ENCODE measurements at places on chromosomes 7 and 10.

DNA sequence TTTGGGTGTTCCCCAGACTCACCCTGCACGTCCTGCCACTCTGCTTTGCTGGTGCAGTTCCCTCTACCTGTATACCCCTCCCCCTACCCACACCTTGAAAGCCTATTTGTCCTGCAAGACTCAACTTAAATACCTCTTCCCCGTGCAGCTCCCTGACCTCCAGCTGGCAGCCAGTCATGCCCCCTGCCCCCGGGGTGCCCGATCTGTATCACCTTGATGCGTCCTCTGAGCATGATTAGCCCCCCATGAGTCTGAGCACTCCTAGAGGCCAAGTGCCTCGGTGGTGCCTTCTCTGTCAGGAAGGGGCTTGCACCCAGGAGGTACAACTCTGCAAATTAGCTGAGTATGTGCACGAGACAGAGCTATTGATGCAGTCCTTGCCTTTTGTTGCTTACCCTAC, 95.1 kb downstream of the RGS10 start:
- no peak for DNase-seq

GRCh38 chr10:14838582-14839304, 637 bp downstream of the HSPA14 start:
- DNase-seq: no peak

DNA sequence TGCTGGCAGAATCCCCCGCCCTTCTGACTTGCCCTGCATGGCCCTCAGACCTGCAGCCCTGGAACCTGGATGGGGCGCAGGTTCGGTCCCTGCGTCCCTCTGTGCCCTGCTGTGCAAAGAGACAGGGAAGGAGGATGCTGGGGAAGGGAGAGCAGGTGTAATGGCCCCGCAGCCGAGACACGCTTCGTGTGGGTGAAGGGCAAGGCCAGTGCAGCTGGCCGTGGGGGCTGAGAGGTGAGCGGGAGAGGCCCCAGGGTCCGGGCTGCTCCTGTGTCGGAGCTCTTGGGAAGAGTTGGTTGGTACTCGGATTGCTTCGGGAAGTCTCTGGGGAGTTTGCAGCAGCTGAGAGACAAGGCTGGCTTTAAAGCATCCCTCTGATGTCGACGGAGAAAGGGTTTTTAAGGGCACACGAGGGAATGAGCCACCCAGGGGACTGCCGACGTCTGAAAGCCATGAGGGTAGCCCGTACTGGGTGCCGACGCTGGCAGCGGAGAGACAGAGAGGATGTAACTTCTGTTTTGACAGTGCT, 6.5 kb downstream of the ELFN1 start:
- DNase-seq: no peak

- no peak for DNase-seq
These were observed 120.2 kb upstream of the CTTNBP2 start for GRCh38 chr7:117993377-117994003.

DNA sequence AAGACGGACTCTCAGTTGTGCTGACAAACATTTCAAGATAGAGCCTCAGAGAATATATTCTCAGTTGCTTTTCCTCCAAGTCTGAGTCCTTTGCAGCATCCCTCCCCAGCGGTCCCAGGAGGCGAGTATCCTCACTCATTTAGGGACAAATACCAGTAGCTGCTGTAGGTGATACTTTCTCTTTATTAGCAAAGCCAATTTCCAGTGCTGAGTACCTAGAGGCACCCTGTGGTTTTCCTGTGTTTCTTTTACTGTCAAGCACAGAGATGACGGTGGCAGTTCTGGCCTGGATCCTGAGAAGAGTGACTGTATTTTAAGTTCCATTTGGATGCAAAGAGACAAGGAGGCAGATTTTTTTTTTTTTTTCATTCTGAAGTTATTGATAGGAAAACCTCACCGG, 1058.4 kb downstream of the SORCS3 start:
- no peak for DNase-seq

DNA sequence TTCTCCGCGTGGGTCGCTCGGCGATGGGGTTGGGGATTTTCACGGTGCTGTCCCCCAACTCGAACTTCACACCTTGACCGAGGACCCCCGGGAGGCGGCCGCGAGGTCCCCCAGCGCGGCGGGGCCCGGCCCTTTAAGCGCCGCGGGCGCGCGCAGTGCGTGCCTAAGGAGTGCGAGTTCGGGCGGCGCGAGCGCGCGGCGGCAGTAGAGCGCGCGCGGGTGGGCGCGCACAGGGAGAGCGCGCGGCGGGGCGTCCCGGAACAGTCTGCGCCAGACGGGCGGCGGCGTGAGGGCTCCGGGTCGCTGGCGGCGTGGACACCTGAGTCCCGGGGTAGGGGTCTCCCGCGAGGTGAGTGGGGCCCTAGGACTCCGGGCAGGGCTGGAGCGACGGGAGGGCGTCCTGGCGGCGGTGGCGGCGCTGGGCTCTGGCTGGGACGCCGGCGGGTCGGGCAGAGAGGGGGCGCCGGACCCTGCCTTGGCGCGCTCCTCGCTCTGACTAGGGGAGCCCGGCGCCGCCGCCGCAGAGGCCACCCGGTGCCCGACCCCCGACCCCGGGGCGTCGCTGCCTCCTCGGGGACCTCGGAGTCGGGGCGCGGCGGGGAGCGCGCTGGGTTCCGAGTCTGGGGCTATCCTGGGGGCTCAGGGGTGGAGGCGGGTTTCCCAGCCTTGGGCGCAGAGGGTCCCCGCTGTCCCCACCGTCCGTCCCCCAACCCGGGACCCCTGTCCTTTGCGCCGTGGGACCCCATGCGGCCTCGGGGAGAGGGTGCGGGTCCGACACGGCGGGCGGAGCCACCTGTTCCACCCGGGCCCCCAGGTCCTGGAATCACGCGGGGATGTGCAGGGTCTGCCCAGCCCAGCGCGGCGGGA, at the start of gene PROSER2:
PROSER2 (plus strand) TSS at position 235 of the 867 bp plus-strand sequence. CDS start 28,722 bp downstream, outside the sequence.
- DNase-seq: no peak

- no peak for DNase-seq
These were observed 9.7 kb downstream of the ABCA13 start for GRCh38 chr7:48180981-48181380.

- no peak for DNase-seq
These were observed 79.0 kb upstream of the NFE2L3 start for GRCh38 chr7:26073041-26073440.

DNA sequence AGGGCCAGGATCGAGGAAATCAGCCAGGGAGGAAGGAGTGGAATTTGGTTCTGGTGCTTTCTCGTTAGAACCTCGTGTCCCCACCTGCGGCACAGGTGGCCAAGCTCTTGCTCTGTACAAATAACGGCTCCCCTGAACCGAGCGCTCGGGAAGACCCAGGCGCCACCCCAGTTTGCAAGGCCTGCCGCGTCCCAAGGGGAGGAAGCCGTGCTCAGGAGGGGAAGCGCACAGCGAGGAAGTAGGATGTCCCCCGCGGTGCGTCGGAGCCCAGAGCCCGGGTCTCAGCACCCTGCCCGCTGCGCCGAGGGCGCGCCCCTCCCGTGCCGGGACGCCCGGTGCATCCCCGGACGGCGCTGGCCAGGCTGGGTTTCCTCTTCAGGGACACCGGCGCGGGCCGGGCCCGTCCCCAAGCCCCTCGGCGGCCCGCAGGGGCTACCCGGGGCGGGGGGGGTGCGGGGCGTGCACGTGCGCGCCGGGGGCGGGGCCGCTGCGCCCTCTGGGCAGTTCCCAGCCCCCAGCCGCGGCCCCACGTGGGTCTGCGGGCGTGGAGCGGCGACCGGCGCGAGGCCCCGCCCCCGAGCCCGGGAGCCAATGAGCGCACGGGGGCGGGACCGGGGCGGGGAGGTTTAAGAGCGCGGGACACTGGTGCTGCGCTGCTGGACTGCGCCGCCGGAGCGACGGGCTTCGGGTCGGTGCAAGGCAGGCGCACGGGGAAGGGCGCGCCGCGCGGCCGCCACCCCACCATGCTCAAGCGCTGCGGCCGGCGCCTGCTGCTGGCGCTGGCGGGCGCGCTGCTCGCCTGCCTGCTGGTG, at the start of gene LFNG:
LFNG (plus strand) TSS at position 656 of the 812 bp plus-strand sequence; CDS start at position 744, 88 bp downstream.
- peak; percentile 57 for DNase-seq

DNA sequence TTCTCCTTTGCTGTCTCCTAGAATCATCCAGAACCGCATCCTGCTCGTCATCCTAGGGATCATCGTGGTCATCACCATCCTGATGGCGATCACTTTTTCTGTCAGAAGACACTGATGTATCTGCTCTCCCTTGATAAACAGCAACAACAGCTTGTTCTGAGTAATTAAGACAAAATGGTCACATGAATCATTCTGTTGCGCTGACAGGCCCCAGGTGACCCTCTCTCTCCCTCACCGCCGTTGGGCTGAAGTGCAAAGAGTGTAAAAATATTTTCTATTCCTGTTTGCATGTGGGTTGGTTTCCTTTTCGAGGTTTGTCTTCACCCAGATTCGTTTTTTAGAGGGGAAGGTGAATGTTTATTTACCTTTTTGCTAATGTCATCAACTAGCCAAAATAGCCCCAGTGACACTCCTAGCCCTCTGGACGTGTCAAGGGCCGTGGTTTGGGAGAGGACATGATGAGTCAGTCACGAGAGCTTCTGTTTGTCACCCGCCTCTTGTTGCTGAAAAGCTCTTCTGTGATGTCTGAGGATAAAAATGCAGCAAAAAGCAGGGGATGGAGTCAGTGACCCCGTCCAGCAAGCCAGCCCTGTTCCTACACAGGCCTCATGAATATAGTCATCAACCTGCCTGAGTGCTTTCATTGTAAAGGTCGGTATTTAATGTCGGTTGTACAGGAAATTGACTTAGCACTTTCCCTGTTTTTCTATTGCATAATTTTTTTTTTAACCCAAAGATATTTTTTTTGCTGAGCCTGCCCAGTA, 134.6 kb upstream of the TCF7L2 start:
- no peak for DNase-seq

- no peak for DNase-seq
These were observed 53.8 kb downstream of the PARP12 start for GRCh38 chr7:140008755-140009610.

DNA sequence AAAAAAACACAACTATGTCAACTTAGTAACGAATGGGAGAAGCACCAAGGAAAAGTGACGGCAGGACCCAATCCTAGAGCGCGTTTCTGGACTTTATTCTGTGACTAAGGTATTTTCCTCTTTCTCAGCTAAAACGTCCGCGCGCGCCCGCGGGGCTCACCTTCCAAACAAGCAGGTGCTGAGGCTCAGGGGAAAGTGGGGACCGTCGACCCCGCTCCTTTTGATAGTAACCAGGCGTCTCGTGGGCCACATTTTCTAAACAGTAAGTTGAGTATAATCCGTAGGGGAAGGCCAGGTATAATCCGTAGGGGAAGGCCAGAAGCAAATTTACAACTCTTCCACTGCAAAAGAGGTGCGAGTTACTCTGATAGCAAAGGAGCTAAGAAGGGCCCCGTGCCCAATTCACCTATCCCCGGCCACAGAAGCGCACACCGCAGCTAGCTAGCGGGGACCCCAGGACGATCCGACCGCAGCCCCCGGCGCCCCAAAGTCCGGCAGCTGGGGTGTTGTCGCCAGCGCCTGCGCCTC, 743 bp downstream of the MKI67 start:
- DNase-seq: no peak

- DNase-seq: no peak
These were observed 87.6 kb downstream of the CARD11 start for GRCh38 chr7:2956076-2956475.

- DNase-seq: no peak
These were observed 123.1 kb upstream of the IMMP2L start for GRCh38 chr7:111685349-111685748.

GRCh38 chr7:125504848-125505247, 575.2 kb upstream of the POT1 start:
- DNase-seq: no peak

DNA sequence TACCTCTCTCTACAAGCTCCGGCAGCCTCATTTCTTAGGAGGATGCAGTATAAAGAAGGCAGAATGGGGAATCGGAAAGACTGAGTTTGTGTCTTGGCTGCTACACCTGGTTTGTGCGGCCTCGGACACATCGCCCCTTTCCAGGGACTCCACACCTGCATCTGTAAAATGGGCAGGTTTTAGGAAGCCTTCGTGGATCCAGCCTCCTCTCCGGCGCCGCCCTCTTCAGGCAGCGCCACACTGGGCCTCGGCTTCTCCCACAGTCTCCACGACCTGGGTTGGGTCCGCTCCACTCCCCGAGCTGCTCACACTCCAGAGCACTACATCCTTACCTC, 341 bp downstream of the GOT1 start:
- no peak for DNase-seq

DNA sequence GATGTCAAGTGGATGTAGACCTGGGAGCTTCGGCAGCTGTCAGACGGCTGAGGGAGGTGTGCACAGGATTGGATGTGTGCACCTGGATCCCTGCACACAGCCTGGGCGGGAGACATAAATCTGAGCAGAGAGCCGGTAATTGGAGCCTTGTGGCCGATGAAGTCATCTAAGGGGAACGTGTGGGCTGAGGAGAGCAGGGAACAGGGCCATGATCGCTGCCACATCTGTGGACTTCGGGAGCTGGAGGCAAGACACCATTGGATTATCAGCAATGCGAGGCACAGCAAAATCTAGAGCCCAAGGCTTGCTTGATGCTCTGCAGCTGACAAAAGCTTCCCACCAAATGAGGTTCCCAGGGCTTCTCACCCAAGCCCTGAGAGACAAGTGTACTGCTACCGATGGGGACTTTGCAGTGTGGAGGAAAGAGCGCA, 147.7 kb downstream of the PTPN20 start:
- no peak for DNase-seq

DNA sequence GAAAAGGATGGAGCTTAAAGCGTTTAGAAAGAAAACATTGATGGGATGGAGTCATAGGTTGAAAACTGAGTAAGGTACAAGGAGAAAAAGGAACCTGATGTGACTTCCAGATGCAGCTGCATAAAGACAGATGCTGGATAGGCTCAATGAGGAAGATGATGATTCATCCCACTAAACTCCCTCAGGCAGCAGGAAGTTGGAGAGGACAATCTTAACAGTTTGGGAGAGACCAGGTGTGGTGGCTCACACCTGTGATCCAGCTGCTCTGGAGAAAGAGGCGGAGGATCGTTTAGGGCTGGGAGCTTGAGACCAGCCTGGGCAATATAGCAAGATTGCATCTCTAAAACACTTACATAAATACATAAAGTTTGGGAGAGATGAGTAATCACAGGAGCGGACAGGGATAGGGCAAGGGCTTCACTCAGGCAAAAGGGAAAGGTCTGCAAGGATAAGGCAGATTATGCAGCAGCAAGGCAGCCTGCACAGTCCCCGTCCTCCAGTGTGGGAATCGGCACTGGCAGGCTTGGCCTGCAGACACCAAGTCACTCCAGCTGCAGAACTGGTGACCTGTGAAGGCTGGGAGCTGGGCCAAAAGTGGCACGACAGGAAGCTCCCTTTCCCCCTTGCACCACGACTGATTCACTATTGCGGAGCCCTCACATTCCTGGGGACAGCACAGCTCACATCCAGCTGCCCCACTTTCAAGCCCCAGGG, 438.5 kb downstream of the GRID1 start:
- DNase-seq: no peak

DNA sequence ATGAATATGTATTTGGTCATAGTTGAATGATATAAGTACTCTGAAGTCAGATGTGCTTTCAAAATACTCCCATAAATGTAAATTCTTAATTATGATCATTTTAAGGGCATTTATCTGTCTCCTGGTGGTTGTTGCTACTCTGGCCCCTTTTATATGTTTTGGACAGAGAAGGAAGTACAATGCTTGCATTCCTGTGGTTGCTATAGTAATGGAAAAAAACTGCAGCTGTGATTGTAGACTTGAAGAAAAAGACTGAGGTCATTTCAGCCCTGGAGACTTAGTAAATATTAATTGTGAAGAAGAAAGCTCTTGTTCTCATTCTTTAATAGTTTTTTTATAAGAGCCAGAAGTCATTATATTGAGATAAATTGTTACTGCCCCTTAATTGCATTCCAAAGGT, 70.2 kb upstream of the FERD3L start:
- DNase-seq: peak; percentile 58

GRCh38 chr7:101924171-101924570, 106.7 kb downstream of the CUX1 start:
- no peak for DNase-seq
